ENCODE measurements at places on chromosomes 16 and 17.
A peak's percentile ranks its signal among the peaks of the same experiment; 100 is the strongest.

- DNase-seq, result no peak
Measured at GRCh38 chr17:76561799-76562268, 22.0 kb downstream of the PRCD start.

DNA sequence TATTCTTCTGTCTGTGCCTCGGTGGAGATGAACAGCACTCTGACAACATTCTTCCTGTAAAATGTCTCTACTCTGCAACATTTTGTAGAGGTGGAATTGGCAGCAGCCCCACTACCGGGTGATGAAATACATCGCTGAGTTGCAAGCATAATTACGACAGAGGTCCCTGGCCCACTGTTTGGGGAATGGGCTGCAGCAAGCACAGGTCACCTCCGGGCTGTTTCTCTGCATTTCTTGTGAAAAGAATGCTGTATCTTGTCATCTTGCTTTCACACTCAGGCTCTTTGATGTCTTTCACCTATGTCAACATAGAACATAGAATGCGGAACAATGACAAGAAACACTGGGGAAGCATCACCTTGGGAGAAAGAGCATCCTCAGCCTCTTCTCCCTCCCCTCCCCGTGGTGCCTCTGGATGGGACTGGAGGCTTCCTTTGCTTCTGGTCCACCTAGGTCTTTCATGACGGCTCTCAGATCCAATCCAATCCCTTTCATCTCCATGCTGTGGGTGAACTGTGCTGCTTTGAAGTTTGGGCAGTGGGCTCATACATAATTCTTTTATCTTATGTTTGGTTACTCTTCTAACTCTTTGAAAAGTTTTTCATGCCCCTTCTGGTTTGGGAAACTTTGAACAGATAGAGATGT is 265.0 kb downstream of the PHKB start:
- DNase-seq, result no peak

GRCh38 chr16:86616906-86617305 is 38.6 kb downstream of the FOXL1 start:
- DNase-seq, result no peak

- DNase-seq, result no peak
Measured at GRCh38 chr17:70709596-70709995, 540.3 kb downstream of the KCNJ2 start.

- no peak for DNase-seq
Measured at GRCh38 chr17:68352041-68352440, 60.7 kb downstream of the ARSG start.

- no peak for DNase-seq
Measured at GRCh38 chr16:20598832-20599469, 22.8 kb upstream of the ACSM2B start.

- no peak for DNase-seq
Measured at GRCh38 chr17:38897176-38897575, 27.3 kb downstream of the LASP1 start.

- no peak for DNase-seq
Measured at GRCh38 chr16:89956505-89957215, 8.1 kb downstream of the DEF8 start.

DNA sequence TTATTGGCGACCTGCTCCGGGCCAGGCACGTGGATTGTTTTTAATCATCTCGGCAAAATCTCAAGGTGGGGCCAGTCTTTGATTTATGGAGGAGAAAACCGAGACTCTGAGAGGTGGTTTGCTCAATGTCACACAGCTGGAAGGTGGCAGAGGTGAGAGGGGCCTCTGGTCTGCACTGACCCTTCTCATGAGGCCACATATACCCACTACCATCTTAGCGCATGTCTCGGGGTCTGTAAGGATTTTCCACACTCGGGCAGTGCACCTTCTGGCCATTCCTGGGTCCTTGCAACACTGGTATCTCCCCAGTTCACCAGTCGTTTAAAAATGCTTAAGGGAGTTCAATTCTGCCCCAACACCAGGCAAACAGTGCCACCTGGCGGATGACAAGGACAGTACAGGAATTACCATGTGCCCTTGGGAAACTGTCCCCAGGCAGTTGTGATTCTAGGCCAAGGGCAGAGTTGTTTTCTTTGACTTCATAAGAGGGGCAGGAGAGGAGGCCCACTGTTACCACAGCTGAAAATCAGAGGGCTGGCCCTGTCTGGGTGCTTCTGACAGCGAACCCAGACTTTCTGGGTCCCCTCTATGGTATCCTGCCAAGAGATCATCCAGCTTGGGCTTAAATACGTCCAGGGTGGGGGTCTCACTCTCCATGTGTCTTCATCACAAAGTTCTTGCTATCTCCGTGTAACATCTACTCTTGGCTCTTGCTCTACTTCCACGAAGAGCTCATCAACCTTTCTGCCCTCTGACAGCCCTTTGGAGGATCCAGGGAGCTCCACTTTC is 39.4 kb upstream of the RAI1 start:
- DNase-seq, result peak; percentile 64

GRCh38 chr16:1377406-1378010 is 25.8 kb downstream of the GNPTG start:
- no peak for DNase-seq

DNA sequence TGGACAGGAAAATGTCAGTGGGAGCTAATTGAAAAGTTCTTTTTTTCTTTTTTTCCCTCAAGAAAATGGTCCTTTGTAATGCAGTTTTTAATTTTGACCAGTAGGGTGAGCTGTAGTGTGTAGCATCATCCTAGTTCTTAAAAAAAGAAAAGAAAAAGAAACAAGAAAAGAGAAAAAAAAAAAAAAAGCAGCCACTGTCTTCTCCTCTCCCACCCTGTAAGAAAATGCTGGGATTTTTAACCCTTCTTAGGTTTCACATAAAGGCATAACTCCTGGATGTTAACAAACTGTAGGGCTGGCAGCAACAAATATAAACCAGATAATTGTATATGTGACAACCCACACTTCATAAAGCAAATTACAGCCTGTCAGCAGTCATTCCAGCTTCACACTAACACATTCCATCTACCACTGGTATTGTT is 78.1 kb downstream of the SKAP1 start:
- DNase-seq, result no peak

DNA sequence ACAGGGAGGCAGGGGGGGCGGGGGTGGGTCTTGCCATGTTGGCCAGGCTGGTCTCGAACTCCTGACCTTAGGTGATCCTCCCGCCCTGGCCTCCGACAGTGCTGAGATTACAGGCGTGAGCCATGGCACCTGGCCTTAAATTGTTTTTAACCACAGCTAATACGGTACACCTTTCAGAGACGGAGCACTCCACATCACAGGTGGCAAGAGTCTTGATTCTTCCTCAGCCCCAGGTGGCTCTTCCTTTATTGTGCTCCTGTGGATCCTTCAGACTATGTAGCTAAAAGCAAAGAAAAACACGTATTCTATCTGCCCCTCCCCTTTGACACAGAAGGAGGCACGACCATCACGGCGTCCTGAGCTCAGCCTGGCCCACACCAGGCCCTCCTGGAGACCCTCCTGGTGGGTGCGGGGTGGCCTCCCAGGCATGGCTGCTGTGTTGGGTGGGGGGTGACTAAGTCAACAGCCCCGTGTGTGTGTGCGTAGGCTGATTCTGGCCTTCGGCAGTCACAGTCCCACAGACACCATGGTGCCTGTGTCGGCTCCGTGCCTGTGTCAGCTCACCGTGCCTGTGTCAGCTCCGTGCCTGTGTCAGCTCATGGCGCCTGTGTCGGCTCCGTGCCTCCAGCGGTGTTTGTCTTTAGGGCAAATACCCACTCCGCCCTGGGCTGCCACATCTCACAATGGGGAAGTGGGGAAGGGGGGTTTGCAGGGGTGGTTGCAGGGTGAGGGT is 10.8 kb upstream of the SECTM1 start:
- no peak for DNase-seq

GRCh38 chr17:71985111-71986039 is 135.4 kb upstream of the SOX9 start:
- no peak for DNase-seq

DNA sequence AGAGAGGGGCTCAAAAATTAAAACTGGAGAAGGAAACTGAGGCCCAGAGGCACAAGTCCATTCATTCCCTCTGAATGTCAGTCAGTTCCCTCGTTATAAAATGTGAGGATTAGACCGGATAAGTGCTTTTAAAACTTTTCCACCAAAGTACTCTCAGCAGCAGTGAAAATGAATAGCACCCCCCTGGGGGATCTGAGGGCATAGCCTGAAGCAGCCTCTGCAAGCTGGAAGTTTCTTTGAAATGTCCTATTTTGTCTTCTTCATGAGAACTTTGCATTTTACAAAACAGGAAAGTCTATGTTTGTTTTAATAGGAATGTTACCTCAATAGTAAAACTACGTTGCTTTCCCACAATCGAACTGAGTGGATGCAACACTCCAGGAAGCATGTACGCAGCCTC is 273.0 kb downstream of the CEP112 start:
- no peak for DNase-seq

GRCh38 chr17:19012171-19013080 is 7.9 kb upstream of the FAM83G start:
- no peak for DNase-seq

DNA sequence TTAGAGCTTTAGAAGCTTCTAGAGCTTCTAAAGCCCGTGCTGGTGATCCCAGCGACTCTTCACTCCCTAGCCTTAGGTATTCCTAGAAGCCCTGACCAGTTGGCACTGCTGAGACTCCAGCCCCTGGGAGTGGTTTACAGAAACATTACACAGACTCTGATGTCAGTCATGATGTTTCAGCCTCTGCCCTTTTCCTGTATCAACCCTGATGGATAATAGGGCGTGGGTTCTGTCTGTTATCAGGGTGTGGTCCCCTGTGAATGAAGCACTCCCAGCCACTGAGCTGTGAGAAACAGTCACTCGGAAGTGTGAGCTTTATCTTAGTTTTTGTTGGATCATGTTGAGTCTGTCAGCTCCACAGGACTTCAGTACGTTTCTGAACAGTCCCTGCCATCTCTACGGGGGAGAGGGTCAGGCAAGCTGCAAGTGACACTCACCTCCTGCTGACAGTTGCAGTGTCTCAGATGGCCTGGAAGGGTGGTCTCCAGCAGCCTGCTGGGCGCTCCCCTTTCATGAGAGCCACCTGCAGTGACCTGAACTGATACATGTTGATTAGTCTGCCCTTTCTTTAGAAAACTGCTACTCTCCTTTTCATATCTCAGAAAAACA is 12.8 kb downstream of the GOSR2 start:
- DNase-seq, result no peak

DNA sequence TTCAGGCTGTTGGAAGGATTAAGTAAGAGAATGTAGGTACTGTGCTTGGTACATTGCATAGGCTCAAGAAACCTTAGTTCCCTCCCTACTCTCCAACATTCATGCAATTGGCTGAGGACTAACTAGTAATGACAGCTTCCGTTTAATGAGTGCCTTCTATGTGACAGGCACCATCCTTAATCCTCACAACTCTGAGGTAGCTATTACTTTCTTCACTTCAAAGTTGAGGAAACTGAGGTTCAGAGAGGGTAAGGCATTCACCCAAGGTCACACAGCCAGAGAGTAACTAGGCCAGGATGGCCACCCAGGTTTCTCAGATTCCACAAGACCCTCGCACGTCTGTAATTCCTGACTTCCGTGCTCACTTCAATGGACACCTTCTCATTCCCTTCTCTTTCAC is 22.2 kb downstream of the UNC119 start:
- no peak for DNase-seq

GRCh38 chr17:3986939-3987335 is 22.7 kb upstream of the ATP2A3 start:
- DNase-seq, result no peak

DNA sequence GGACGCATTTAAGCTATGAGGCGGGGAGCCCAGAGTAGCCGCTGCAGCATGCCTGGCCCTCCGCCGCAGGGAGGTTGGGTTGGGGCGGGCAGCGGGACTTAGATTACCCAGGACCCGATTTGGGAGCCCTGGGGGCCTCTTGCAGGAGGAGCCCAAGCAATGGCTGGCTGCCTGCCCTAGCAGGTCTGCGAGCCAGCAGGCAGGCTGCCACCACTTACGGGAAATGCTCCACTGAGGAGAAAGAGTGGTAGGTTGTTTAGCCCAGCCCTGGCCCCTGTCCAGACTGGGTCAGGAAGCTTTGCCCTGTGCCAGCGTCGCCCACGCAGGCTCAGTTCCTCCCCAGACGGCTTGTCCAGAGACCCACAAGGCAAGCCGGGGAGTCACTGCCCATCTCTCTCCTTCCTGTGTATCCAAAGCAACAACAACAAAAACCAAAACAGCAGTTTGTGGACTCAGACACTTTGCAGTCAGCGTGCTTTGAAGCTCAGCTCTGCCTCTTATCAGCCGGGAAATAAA is 10.3 kb upstream of the TVP23A start:
- DNase-seq, result no peak

- no peak for DNase-seq
Measured at GRCh38 chr16:68420366-68420942, 27.9 kb downstream of the SMPD3 start.

DNA sequence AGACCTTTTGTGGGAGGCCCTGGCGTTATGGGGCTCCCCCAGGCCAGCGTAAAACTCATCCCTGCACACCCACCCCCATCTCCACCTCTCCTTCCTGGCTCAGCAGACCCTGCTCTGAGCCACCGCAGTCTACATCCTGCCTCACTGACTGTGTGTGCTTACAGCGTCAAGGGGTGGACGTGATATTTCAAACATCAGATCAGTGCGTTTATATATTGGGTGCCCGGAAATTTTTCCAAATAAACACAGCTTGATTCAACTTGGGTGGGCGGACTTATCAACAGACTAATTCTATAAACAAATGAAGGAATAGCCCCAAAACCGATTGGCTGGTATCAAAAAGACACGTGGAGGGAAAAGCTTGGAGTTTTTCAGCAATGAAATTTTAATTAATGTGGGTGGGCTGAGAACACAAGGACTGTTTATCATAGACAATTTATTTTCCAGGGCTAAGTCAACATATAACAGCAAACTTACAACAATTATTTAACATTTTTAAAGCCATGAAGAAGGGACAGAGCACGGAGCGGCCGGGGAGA is at the start of gene FOXL1:
TSS of gene FOXL1 (plus strand) at position 489 of the 539 bp plus-strand sequence. CDS start 175 bp downstream, outside the sequence.
- no peak for DNase-seq

DNA sequence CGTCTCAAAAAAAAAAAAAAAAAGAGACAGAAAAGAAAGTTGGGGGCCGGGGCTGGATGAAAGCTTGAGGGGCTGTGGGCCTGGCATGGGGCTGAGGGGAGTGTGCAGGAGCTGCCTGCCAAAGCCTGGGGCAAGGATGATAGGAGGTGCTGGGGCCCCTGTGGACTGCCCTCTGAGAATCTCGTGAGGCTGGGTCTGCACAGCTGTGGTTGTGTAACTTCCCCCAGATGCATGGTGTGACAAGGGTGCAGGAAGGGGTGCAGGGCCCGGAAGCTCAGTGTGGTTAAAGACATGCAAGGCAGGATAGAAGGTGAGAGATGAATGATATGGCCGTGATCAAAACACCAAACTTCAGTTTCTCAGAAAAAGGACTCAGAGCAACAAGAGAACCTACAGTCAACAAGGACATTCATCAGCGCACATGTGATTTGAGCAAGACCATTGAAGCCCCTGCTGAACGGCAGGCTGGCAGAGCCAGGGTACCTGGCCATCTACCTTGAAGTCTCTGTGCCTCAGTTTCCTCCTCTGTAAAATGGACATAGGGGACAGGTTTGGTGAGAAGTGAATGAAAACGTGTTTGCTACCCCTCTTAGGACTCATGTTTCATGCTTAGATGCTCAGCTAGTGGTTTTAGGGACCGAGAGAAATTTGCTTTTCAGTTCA is 9.6 kb downstream of the IL32 start:
- DNase-seq, result peak; percentile 70

All from stimulated activated CD8-positive, alpha-beta memory T cell treated with anti-CD3 and anti-CD28 coated beads, Interleukin-7, amount 100 ng/mL, for 4 hours (primary cell).